Activated naive CD8-positive, alpha-beta T cell treated with anti-CD3 and anti-CD28 coated beads, Interleukin-2, amount 10 ng/mL, durations not matched to agents 7 days and 5 days (primary cell): ENCODE measurements at places on chromosomes 2 and 18. TPM values are rescaled to one million over a fixed set of nuclear protein-coding genes. Genes with fewer than 3 reads are reported as not detected.
A peak's percentile ranks its signal among the peaks of the same experiment; 100 is the strongest.

GRCh38 chr2:60361498-60361897, 192.0 kb downstream of the BCL11A start:
- peaks cover 8% of the 10 kb centered on the region for H3K4me1 ChIP-seq
- H3K36me3 ChIP-seq, result no peaks in the 10 kb centered on the region
- no peak overlapping the region for H3K27ac ChIP-seq
- H3K4me3 ChIP-seq, result no peak overlapping the region

The METTL4 gene
- total RNA-seq, result 22.7 TPM

GRCh38 chr18:68429111-68429510, 285.8 kb downstream of the TMX3 start:
- peaks cover 2% of the 10 kb centered on the region for H3K27me3 ChIP-seq
- no peaks in the 10 kb centered on the region for H3K4me1 ChIP-seq
- H3K27ac ChIP-seq, result no peak overlapping the region
- no peak for DNase-seq

- no peaks in the 10 kb centered on the region for H3K36me3 ChIP-seq
- H3K4me1 ChIP-seq, result peaks cover 6% of the 10 kb centered on the region
- H3K4me3 ChIP-seq, result no peak overlapping the region
- H3K27ac ChIP-seq, result no peak overlapping the region
- DNase-seq, result peak; percentile 33
- peaks cover 28% of the 10 kb centered on the region for H3K27me3 ChIP-seq
These were observed 93.8 kb downstream of the NRP2 start for GRCh38 chr2:205776139-205776538.

- H3K4me1 ChIP-seq, result peaks cover 22% of the 10 kb centered on the region
- no peak overlapping the region for H3K4me3 ChIP-seq
- H3K27ac ChIP-seq, result no peak overlapping the region
These were observed 16.2 kb upstream of the MAPRE2 start for GRCh38 chr18:35024965-35025364.

DNA sequence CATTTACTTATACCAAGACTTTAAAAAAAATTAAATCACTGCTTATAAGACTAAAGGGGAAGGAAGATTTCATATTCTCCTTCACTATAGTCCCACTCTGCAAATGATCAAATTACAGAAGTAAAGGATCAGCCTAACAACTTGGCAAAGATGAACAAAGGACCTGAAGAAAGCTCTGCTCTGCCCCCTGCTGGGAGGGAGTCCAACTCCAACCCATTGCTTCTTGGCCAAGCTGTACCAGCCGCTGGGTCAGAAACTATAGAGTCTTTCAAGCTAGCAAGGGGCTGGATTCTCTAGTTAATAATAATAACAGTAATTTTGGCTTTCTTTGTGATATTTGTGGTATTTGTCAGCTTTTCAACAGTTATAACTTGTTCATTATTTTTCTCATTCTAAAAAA, 927.0 kb upstream of the CRIM1 start:
- H3K4me1 ChIP-seq, result no peaks in the 10 kb centered on the region
- no peak for DNase-seq
- no peaks in the 10 kb centered on the region for H3K27me3 ChIP-seq
- H3K27ac ChIP-seq, result no peak overlapping the region
- H3K4me3 ChIP-seq, result no peak overlapping the region
